NCI-H774 (cell line): ENCODE measurements at places on chromosomes 2 and 18.

DNA sequence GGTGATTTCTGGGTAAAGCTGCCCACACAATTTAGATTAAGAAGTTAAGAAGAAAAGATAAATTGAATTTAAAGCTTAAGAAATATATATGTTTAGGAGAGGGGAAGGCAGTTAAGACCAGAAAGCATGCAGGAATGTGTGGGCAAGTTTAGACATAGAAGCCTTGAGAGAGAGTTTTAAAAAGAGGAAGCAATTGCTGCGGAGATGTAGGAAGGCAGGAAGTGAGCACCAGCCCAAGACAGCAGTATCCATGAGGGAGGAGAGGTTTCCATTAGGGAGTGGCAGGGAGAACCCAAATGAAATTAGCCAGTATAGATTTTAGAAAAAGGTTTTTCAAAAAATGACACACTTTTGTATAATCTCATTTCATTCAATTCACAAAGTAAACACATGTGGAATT, 24.3 kb downstream of the DSC2 start:
- no peak for DNase-seq

GRCh38 chr2:70670202-70670601, 97.8 kb downstream of the ADD2 start:
- no peak for DNase-seq

- no peak for DNase-seq
Observed at GRCh38 chr2:20897047-20897446, 74.1 kb upstream of the LDAH start.

GRCh38 chr2:128249555-128249954, 69.1 kb downstream of the HS6ST1 start:
- no peak for DNase-seq

GRCh38 chr2:224954980-224955379, 87.3 kb downstream of the DOCK10 start:
- DNase-seq, result no peak

- DNase-seq, result no peak
Observed at GRCh38 chr2:219681694-219682300, 54.4 kb downstream of the SLC4A3 start.

DNA sequence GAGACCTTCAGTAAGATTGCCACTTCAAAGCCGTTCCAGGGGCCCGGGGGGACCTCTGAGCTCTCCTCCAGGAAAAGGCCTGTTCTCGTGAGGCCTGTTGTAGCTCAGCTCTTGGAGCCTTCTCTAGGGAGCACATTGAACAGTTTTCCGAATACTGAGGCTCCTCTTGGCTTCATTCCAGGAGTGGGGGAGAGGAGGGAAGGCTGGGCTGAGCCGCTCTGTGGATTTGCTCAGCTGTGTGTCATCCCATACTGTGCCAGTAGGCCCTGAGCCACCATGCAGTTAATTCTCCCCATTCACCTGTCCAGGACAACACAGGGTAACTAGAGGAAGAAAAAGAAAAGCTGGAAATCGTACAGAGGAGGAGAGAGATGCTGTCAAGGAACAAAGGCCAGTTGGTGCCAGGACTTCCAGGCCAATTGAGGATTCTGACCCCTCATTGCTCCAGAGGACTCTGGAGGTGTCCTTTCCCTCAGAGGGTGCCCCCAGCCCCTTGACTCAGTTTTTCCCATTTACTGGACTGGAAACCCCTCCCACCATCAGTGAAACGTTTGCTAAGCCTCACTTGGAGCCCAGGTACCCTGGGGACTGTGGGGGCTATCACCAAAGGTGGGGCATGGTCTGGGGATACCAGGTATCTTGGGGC, 41.4 kb downstream of the HS1BP3 start:
- no peak for DNase-seq

GRCh38 chr2:158676696-158677095, 118.4 kb upstream of the DAPL1 start:
- no peak for DNase-seq

DNA sequence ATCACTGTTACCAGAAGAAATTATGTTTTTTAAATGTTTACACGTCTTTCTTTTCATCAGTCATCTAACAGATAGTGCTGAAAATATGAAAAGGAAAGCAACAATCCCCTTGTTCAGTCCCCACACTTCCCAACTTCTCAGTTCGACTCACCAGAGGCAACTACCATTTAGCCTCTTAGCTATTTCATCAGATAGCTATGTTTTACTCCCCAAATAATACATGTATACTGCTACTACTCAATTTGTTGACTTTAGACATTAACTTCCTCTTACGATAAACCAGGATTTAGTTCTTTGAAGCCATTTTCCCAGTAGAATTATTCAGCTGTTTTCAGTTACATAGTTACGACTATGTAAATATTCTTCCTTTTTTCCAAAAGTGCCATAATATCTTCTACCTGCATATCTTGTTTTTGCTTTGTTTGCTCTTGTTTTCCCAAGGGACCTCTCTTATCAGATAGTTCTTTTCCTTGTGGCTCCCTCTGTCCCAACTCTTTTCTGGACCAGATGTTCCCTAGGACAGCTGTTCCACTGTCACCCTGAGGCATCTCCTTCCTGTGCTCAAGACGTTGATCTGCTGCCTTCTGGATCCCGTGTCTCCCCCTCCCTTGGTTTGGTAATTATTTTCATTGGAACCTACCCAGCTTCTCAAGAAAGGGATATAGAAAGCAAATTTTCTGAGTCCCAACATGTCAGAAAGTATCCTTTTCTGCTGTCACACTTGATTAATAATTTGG, 289.3 kb upstream of the TANK start:
- no peak for DNase-seq

GRCh38 chr18:10101729-10102128, 187.9 kb downstream of the VAPA start:
- DNase-seq, result no peak

DNA sequence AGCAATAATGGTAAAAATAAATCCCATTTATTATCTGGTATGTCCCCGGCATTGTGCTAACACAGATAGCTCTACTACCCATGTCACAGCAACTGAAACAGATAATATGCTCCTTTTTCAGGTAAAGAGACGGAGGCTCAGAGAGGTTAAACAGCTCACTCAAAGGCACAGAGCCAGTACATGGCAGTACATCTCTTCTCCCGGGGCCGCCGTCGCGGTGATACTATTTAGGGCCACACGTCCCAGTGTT, 693 bp upstream of the PDK1 start:
- DNase-seq, result no peak

GRCh38 chr2:22377268-22377667, 1007.7 kb upstream of the KLHL29 start:
- DNase-seq, result no peak

DNA sequence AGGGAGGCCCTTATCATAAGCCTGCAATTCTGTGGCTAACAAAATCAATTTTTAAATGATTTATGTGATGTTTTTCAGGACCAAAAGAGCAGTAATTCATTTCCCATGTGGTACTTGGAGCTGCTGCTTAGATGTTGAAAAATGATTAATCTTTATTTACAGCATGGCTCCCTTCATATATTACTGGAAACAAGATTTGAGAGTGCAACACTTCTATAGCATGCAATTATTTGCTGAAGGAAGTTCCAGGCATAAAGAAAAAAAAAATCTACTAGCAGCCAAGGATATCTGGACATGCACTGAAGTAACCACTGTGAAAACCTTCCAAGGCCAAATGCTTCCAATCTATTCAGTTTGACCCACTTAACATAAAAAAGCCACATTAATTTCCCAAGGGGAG, 186.3 kb downstream of the SLC8A1 start:
- no peak for DNase-seq

DNA sequence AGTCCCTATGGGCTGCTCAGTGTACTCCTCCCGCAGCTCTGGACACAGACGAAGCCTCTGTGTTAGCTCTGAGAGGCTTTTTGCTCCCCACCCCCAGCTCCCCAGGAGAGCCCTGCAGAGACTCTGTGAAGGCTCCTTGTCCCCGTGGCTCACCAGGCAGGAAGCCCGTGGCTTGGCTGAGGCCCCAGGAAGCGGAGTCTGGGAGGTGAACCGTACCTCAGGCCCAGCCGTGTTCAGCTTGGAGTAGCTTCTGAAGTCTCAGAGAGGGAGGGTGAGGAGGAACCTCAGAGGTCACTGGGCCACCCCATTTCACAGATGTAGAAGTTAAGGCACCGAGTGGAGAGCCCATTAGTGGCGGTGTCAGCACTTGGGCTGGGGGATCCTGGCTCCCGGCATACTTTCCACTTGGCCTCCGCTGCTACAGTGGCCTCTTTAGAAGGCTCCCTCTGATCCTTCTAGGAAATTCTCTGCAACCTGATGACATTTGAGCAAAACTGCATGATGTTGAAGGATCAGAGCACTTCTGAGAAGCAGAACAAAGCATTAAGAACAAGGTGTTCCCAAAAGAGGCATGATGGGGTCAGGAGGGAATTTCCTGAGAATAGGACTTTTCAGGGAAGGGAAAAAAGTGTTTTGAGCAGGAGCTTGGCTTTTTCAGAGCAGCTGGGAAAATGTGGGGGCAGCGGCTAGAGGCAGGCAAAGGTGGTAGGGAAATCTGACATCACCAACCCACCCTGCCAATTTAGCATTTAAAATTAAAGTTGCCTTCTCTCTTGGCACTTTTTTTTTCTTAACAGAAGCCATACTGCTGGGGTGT, 79.1 kb downstream of the MCFD2 start:
- no peak for DNase-seq

GRCh38 chr2:65599693-65600092, 167.3 kb upstream of the SPRED2 start:
- DNase-seq, result no peak

DNA sequence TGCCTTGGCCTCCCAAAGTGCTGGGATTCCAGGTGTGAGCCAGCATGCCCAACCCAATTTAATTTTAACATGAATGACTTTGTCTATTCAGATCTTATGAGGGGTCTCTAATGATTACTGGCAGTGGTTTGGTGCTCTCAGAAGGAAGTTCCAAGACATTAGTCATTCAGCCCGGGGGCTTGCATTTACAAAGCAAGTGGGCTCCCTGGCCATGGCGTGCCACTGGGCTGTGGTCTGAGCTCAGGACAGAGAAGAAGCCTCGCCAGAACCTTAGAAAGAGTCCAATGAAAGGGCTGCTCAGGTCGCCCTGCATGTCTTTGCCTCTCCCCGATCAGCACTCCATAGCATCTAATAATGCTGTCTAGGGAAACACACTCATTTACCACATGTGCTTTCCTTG, 182.6 kb upstream of the CHAC2 start:
- no peak for DNase-seq

- peak; percentile 67 for DNase-seq
Observed at GRCh38 chr2:148876595-148877402, 1.8 kb downstream of the KIF5C start.

DNA sequence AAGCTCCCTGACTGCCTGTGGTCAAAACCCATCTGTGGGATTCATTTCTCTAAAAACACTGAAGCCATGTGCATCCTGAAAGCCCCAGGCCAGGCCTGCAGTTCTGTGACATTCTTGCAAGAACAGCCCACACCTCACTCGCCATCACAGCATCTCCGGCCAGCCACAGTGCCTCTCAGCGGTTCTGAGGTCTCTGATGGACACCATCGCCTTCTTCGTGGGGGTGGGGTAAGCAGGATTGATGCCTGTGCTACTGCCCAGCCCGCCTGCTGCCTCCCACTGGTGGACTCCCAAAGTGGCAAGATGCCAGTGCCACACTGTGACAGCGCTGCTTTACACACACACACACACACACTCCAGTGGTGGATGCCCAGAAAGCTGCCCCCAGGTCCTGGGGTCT, 5.2 kb upstream of the PRLH start:
- no peak for DNase-seq

DNA sequence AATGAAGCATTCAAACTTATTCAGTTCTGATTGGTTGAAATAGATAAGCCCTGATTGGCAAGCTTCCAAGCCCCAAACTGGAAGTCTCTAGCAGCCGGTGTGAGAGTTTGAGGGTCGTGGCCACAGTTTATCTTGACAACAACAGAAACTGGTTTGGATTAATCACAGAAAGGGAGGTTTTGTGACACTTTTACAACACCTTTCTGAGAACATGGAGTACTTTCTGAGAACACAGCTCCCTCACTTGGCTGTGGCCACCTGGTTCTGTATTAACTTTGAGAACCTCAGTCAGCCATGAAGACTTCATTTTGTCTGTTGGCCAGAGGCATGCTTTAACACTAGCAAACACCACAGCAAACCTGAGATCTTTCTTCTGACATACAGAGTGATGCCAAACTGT, 280.7 kb upstream of the VWC2L start:
- DNase-seq, result no peak

- DNase-seq, result no peak
Observed at GRCh38 chr18:76376668-76377358, 118.2 kb downstream of the ZNF516 start.

DNA sequence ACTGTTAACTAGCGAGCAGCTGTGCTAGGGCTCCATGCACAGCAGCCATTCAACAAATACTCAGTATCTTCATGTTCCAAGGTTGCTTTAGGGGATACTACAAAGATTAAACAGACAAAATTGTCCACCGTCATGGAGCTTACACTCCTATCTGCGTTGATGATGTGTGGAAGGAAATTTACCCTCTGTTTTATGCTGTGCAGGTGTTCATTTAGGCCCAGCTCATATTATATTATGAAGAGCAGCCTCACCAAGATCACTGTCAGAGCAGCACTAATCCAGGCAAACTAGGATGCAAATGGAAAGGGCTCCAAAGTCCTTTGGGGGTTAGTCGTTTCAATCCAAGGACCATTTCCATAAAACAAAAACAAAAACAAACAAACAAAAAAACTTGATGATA, 13.4 kb upstream of the WIPF1 start:
- DNase-seq, result no peak

- DNase-seq, result no peak
Observed at GRCh38 chr2:11097038-11097720, 58.1 kb upstream of the SLC66A3 start.

DNA sequence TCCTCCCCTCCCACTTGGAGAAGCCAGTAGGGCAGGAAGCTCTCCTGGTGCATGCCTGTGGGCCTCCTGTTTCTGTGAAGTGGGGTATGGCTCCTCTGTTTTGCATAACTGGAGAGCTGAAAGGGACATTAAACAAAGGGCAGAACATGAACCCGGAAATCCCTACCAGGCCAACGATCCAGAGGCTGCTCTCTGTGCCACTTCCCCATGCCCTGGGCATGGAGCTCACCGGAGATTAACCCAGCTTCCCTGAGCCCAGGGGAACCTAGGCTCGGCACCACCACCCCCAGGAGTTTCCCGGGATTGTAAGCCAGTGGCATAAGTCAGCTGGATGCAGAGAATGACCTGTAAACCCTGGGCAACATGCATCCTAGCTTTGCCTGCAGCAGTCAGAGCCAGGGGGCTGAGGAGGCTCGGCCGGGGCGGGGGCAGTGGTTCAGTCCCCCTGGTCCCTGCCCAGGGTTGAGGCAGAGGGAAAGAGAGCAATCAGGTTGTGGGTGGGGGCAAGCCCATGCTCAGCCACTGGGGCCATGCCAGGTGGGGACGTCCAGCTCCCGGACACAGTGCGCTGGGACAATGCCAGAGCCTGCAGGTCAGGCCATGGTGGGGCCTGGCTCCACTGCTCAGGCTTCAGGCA, 49.5 kb downstream of the TIMM21 start:
- no peak for DNase-seq

- no peak for DNase-seq
Observed at GRCh38 chr2:113134717-113135116, 7.3 kb downstream of the IL1RN start.

DNA sequence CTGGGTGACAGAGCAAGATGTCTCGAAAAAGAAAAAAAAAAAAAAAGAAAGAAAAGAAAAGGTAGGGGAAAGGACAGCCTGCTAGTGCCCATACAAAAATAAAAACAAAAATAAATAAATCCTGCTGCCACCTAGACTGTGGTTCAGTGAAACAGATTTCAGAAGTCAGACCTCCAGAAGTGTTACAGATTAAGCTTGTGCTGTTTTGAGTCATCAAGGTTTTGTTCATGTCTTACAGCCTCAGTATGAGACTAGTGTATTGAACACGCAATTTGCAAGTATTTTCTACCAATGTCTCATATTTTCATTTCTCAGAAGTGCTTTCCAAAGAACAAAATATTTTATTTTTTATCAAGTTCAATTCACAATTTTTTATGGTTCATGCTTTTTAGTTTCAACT, 720.4 kb upstream of the GYPC start:
- DNase-seq, result no peak
